NCI-H1092 (cell line): ENCODE measurements at places on chromosomes 6 and 20.

- DNase-seq: no peak
Measured at GRCh38 chr6:81228912-81229555, 523.4 kb downstream of the TENT5A start.

- DNase-seq: no peak
Measured at GRCh38 chr6:123803504-123804013, at the start of gene NKAIN2. Gene NKAIN2 (plus strand): TSS chr6:123803865.

GRCh38 chr6:33992191-33992590 is 153.7 kb downstream of the GRM4 start:
- no peak for DNase-seq

DNA sequence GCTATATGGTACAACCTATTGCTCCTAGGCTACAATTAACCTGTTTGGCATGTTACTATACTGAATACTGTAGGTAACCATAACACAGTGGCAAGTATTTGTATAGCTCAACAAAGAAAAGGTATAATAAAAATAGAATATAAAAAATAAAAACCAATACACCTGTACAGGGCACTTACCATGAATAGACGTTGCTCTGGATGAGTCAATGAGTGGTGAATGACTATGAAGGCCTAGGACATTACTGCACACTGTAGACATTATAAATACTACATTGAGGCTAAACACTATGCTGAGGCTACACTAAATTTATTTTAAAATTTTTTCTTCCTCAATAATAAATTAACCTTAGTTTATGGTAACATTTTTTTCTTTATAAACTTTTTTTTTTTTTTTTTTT is 18.6 kb downstream of the ELOVL5 start:
- no peak for DNase-seq

- DNase-seq: no peak
Measured at GRCh38 chr20:44615876-44616603, 33.7 kb downstream of the PKIG start.

DNA sequence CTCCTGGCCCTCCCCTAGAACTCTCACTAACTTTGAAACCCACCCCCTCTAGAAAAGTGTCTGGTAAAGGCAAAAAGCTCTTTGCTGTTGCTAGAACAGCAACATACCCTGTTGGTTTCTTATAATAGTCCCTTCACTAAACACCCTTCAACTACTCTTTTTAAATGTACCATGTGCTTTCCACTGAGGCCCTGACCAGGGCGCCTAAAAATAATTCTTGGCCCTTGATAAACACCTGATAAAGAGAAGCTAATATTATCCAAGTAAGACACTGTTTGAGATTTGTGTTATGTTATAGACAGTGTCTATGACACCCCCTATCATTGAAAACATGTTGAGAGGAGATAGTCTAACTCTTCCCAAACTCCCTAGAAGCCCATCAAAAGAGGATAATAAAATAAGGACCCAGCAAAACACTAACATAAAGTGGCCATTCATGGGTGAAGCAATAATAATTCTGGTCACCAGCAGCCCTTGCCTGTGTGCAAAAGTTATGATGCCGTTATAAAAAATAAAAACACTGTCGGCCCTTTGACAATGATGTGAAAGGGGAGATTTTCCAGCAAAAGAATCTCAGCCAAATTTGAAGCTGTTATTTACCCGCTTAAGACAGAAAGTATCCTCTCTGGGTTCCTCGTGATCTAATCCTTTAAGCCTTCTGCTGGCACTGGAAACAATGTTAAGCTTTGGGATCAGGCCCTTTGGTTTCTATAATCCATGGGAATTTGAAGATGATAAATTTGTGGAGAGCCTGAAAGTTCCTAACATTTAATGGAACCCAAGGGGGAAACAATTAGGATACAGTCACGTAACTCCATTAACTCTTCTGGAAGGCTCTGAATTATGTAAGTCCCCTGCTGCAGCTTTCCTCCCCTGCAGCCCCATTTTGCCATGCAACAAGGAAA is 122.6 kb upstream of the PLCB4 start:
- DNase-seq: no peak

GRCh38 chr6:6723921-6724538 is 135.5 kb downstream of the LY86 start:
- no peak for DNase-seq

- no peak for DNase-seq
Measured at GRCh38 chr6:854406-855118, 161.6 kb upstream of the EXOC2 start.

DNA sequence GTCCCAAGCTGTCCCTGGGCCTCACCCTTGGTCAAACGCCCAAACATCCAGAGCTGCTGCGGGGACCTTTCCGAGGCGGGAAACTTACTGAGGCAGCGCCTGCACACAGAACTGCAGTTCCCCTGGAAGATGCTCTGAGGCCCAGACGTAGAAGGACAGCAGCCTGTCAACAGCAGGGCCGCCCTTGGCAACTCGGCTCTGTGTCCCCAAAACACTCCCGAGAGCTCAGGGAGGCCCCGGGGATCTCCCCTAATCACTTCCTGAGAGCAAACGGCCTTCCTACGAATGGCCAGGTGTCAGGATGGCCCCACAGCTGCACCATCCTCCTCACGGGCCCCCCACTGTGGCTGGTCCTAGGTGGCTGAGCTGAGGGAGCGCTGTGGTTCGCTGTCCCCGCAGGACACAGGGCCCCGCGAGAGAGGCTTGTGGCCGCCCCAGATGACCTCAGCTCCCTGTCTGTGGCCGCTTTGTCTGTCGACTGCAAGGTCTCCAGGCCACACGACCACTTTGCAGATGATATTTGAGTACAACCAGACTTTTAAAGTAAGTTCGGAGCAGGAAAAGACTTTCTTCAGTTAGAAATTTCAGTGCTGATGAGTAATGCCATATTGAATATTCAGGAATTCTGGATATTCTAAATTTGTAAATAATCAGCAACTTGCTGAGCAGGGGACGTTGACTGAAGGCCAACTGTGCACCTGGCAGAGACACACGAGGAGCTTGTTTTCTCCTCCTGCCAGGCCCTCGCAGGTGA is 46.0 kb downstream of the DLL1 start:
- DNase-seq: no peak

DNA sequence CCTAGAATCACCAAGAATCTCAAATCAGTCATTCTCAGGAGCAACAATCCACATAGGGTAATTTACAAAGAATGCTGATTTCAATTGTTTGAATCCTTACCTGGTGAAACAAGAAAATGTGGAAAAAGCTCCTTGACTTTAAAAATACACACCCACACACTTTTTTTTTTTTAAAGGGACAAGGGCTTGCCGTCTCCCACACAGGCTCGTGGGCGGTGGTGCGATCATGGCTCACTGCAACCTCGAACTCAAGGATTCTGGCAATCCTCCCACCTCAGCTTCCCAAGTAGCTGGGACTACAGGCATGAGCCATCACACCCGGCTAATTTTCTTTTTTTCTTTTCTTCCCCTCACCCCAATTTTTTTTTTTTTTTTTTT is 30.7 kb downstream of the PARD6B start:
- no peak for DNase-seq

DNA sequence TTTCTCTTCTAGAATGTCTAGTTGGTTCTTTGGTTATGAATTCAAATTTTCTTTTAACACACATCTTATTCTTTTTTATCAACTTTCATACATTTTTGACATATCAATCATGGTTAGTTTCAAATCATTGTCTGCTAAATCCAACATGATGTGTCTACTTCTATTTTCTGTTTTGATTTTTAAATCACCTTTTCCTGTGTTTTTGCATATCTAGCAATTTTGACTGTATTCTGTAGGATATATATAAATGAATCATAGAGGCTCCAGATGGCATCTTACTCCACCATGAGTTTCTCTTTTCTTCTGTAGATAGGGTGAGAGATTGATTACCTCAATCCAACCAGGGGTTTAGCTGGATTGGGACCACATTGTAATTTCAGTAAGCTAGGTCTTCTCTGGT is 34.3 kb upstream of the CARMIL1 start:
- no peak for DNase-seq

DNA sequence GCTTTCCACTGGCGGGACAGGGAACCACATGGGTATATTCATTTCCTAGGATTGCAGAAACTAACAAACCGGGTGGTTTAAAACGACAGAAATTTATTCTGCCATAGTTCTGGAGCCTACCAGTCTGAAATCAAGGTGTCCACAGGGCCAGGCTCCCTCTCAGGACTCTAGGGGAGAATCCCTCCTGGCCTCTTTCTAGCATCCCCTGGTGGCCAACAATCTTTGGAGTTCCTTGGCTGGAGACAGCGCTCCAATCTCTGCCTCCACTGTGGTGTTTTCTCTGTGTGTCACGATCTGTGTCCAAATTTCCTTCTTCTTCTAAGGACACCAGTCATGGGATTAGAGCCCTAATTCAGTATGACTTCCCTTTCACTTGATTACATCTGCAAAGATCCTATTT is 95.0 kb downstream of the SCML4 start:
- no peak for DNase-seq

GRCh38 chr6:149451376-149452036 is 33.3 kb downstream of the ZC3H12D start:
- DNase-seq: no peak

DNA sequence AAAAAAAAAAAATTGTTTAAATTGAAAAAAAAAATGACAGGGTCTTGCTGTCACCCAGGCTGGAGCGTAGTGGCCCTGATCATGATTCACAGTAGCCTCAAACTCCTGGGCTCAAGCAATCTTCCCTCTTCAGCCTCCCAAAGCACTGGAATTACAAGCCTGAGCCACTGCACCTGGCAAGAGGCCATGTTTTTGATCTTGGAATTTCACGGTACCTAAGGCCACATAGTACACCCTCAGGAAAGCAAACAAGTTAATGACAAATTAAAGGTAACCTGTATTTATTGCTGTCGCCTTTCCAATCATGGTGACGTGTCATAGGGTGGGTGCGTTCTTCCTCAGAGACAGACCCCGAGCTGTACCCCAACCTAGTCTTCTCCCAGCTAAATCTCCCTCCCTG is 79.2 kb downstream of the LINC00237 start:
- no peak for DNase-seq

DNA sequence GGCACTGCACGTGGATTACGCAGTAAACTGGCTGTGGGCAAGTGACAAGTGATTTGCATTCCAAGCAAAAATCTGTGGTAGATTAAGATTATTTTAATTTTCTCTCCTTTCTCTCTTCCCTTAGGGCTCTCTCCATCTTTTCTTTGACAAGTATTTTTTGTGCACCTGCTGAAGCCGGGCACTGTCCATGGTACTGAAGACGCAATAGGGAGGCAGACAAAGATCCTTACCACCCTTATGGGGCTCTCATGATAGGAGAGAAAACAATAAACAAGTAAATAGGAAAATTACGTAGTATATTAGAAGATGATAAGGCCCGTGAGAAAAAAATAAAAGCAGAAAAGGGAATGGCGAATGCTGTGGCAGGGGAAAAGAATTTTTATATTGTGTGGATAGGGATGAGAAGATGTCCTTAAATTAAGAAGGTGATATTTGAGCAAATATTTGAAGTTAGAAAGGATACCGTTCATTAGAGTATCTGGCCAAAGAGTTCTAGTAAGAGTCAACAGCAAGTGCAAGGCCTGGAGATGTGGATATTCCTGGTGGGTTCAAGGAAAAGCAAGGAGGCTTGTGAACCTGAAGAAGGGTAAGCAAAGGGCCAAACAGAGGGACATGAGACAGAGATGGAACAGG is 146.0 kb downstream of the LAMP5 start:
- DNase-seq: no peak

GRCh38 chr6:11296449-11297375 is 64.2 kb upstream of the NEDD9 start:
- no peak for DNase-seq

GRCh38 chr6:53679446-53679933 is 13.9 kb upstream of the KLHL31 start:
- DNase-seq: no peak

GRCh38 chr20:47661714-47662113 is 123.6 kb downstream of the SULF2 start:
- DNase-seq: no peak

DNA sequence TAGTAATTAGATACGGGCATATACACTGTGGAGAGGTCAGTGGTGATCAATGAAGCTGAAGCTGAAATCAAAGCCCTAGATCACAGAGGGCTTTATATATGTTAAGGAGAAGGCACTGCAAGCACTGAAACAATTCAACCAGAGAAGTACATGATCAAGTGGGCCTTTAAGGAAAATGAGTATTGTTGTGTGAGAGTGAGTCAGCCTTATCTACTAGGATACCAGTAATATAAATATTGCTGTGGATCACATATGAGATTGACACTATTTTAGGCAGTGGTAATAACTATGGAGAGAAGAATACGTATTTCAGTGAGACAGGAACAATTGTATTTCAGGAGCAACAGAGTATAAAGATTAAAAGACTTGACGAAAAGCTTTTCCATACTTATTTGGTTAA is 1172.2 kb upstream of the GJE1 start:
- DNase-seq: no peak

- no peak for DNase-seq
Measured at GRCh38 chr6:139649128-139649527, 274.7 kb upstream of the CITED2 start.

DNA sequence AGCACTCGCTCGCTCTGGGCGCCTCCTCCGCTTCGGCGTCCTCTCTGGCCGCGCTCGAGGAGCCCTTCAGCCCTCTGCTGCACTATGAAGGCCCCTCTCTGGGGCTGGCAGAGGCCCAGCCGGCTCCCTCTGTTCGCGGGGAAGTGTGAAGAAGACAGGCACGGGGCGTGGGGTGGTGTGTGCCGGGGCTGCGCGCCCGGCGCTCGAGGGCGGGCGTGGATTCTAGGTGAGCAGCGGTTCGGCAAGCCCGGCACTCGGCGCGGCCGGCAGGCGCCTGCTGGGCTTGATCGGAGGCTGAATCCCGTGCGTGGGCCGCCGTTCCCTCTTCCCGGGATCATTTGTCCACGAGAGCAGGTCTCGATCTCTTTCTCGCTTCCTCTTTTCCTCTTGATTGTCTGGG is 153.0 kb downstream of the SLC35B3 start:
- no peak for DNase-seq

GRCh38 chr20:59708326-59708725 is 104.0 kb downstream of the PHACTR3 start:
- DNase-seq: no peak

DNA sequence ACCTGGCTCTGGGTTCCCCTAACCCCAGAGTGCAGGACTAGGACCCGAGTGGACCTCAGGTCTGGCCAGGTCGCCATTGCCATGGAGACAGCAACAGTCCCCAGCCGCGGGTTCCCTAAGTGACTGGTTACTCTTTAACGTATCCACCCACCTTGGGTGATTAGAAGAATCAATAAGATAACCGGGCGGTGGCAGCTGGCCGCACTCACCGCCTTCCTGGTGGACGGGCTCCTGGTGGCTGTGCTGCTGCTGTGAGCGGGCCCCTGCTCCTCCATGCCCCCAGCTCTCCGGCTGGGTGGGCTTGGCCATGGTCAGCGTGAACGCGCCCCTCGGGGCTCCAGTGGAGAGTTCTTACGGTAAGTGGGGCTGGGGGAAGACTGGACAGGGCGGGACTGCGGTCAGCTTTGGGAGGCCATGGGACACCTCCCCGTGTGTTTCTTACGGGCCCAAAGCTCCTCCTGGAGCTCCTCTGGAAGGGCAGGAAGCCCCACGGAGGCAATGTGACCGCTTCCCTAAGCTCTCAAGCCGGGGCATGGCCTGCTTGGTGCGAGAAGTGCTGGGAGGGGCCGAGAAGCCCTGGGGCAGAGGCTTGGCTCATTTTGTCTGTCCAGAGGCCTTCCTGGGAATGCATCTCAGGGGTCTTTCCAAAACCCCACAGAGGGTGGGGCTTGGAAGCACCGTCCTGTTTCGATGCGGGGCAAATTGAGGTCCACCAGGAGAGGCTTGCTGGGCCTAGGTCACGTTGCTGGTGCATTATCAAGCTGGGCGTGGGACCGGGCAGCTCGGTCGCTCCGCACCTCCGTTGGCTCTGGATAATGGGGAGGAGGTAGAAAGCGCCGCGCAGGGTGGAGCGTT is at the start of gene HNF4A:
Gene HNF4A (plus strand): TSS at position 202 of the 855 bp plus-strand sequence. CDS start 106 bp downstream, at position 308.
- DNase-seq: no peak
